ENCODE measurements at places on chromosomes 4 and X.

DNA sequence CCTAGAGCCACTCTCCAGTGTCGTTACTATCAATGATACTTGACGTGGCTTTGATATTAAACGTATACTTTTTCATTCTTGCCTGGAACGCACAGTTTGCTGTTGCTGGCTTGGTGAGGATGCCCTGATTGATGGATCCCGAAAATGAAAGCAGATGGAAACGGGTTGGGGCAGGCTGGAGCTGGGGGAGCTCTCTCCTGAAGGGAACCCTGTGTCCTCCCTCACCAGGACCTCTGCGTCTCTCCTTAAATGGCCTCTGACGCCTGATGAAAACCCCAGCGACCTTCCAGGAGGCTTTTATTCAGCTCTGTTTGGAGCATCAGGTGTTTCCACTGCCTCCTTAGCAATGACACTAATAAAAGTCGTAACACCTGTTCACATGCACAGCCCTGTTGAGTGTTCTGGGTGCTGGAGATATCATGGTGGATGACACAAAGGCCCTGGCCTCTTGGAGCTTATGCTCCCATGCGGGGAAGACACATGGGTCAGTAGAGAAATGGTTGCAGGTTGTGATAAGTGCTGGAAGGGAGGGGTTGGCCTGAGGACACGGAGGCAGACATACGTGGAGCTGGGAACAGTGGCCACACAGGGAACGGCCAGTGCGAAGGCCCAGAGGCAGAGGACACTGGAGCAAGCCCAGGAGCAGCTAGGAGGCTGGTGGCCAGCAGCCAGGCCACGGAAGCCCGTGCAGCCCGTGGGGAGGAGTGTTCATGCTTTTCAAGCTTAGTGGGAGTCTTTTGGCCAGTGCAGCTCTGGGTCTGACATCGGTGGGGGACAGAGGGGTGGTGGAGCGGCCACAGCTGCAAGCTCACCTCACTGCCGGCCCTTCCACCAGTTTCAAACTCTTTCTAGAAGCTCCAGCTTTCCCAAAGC is 7.5 kb downstream of the MSANTD1 start:
- no peak for DNase-seq

DNA sequence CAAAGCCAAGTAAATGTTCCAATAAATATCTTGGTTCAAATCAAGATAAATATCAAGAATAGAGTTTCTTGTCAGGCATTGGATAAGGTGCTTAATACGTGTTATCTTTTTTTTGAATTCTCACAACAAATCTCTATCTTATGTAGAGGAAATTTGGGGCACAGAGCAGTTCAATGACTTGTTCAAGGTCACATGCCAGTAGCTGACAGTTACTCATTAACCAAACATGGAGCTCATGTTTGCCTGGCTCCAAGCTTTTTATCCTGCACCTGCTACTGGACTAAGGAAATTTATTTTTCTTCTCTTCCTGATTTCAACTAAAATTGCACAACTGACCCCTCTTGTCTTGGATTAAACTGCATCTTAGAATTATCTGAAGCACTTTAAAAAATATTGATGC is 76.3 kb downstream of the ATP10D start:
- DNase-seq, result no peak

DNA sequence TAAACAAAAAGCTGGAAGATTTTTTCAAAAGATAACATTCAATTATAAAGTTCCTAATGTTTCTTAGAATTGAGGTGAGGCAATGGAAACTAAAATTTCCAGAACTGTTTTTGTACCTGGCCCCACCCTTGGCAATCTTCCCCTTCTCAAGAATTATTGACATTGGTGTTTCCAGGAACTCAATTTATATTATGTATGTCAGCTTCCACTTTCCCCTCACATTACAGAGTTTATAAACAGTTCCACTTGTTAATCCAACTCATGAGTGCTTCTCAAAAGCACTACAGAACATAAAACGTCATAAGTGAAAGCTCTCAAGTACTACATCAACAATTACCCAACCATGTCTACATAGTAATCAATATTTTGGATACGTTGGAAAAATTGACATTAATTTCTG is 107.4 kb downstream of the FAM13A start:
- DNase-seq, result no peak

DNA sequence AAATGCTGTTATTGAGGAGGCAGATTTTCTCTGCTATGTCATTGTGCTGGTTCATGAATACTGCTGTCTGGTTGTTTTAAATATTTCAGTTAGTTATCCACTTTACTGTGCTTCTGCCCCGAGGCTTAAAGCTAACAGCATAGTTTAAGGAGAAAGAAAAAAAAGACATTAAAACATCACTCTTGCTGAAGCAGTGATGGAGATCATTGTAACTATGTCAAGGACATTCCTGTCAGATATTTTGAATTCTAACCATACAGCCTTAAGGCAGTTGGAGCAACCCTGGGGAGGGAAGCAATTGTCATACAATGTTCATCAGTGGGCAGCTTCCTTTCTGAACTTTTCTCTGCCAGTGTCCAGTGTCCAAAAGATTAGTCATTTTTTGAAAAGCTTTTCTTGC is 199.0 kb upstream of the DDX53 start:
- DNase-seq, result peak; percentile 30

GRCh38 chrX:36867143-36867542 is 141.0 kb upstream of the FAM47C start:
- DNase-seq, result peak; percentile 1

Measured in HT1080 (cell line).